Progenitor cell of endocrine pancreas (in vitro differentiated cells): ENCODE measurements at places on chromosomes 1 and 21. TPM values are rescaled to one million over a fixed set of nuclear protein-coding genes. Genes with fewer than 3 reads are reported as not detected.

The NPR1 gene
- 0.41 and 0.51 TPM in 2 replicates for total RNA-seq

The PLA2G2A gene
- total RNA-seq: 2.0 and 2.4 TPM in 2 replicates

The HSPA6 gene
- total RNA-seq: 0.16 TPM in 1 of 2 replicates, not detected in the other

The TIE1 gene
- 0.53 and 1.2 TPM in 2 replicates for total RNA-seq

The RGSL1 gene
- not detected in 2 replicates for total RNA-seq

- H3K4me1 ChIP-seq: no peaks in the 10 kb centered on the region
- DNase-seq: no peak
- H3K4me3 ChIP-seq: no peak overlapping the region
- no peak overlapping the region for H3K27ac ChIP-seq
These were observed 58.2 kb downstream of the FAF1 start for GRCh38 chr1:50901872-50902271.

- no peaks in the 10 kb centered on the region for H3K27me3 ChIP-seq
- no peak overlapping the region for H3K4me3 ChIP-seq
- peaks cover 15% of the 10 kb centered on the region for H3K36me3 ChIP-seq
- H3K27ac ChIP-seq: no peak overlapping the region
- peaks cover 10% of the 10 kb centered on the region for H3K4me1 ChIP-seq
- no peak for DNase-seq
These were observed 56.6 kb upstream of the GPR88 start for GRCh38 chr1:100481303-100481702.

GRCh38 chr1:3753656-3754454 lies 1.6 kb downstream of the CCDC27 start:
- no peak for DNase-seq
- no peak overlapping the region for H3K4me3 ChIP-seq
- peaks cover 5% of the 10 kb centered on the region for H3K4me1 ChIP-seq
- H3K27ac ChIP-seq: no peak overlapping the region
- H3K27me3 ChIP-seq: peaks cover 39% of the 10 kb centered on the region
- H3K36me3 ChIP-seq: no peaks in the 10 kb centered on the region

DNA sequence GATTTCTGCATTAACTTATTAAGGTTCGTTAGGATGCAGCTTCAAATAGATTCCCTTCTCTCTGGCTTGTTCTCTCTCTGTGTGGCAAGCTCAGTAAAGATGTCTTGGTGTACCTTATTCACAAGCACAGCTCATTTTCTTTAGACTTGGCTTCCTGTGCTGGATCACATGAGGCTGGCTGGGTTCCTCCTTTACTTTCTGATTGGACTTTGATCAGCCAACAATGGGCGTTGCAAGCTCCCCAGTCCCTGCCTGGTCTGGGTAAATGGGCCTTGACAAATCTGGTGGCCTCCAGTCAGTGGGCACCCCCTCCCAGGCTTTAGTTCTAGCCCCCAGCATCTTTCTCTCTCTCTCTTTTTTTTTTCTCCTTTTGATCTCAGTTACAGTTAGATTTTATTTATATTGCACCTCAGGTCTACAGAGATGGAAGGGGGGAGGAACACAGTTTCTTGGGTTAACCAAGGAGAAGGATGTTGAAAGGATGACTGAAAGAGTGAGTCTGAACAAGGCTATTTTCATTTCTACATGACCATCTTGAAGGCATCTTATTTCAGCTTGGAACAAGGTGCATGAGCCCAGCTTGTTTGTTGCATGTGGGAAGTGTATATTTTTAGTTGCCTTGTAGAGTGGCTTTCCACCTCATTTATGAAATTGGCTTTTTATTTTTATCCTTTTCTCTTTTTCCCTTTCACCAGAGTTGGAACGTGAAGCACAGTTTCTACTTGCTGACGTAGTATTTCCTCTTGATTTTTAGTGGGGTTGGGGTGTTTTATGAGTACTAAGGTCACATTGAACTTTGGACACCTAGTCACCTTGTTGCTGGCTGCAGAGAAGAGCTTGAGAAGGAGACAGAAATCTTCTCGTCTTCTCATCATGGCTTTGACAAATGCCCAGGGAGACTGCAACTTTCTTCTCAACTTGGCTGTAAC lies 77.1 kb downstream of the PBX1 start:
- H3K27ac ChIP-seq: peak overlapping the region; percentile 65
- DNase-seq: no peak

DNA sequence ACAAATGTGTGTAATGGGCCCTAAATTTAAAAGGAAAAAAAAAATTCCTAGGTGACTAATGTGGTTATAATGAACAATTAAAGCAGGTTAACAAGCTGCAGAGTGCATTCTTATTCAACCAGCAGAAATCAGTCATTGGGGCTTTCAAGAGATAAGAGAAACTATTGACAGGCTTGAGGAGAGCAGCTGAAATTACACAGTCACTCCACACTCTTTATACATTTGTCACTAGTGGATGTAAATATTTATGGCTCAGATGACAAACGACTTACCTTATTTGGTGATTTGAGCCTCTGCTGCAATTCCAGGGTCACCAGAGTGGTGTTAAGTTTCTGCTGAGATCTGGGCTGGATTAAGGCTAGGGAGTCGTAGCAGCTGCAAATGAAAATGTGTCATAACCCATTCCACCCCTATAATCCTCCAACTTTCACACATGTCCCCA lies 896.3 kb downstream of the TTLL7 start:
- peaks cover 32% of the 10 kb centered on the region for H3K4me1 ChIP-seq
- H3K36me3 ChIP-seq: no peaks in the 10 kb centered on the region
- H3K4me3 ChIP-seq: no peak overlapping the region

DNA sequence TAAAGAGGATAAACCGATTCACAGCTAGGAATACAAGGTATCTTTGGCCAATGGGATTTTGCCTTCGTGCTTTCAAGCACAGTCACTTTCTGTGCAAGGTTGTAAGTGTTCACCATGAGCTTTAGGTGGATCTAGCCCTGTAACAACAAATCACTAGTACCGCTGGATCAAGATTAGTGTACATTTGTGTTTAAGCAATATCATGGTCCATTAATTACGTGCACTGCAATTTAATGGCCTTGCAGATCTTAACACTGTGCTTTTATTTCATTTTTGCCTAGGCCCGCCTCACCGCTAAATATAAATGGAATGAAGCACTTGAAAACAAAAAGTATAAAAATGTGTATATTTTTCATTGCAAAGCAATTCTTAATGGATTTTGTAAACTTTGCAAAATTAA lies 461.1 kb downstream of the DSCAM start:
- no peak for DNase-seq
- no peaks in the 10 kb centered on the region for H3K36me3 ChIP-seq
- H3K27me3 ChIP-seq: no peaks in the 10 kb centered on the region
- no peak overlapping the region for H3K4me3 ChIP-seq
- no peak overlapping the region for H3K27ac ChIP-seq

- H3K4me1 ChIP-seq: no peaks in the 10 kb centered on the region
- no peak for DNase-seq
- no peak overlapping the region for H3K4me3 ChIP-seq
- peaks cover 8% of the 10 kb centered on the region for H3K27me3 ChIP-seq
- H3K36me3 ChIP-seq: no peaks in the 10 kb centered on the region
- no peak overlapping the region for H3K27ac ChIP-seq
These were observed 49.5 kb upstream of the KCNK2 start for GRCh38 chr1:215032911-215033526.

DNA sequence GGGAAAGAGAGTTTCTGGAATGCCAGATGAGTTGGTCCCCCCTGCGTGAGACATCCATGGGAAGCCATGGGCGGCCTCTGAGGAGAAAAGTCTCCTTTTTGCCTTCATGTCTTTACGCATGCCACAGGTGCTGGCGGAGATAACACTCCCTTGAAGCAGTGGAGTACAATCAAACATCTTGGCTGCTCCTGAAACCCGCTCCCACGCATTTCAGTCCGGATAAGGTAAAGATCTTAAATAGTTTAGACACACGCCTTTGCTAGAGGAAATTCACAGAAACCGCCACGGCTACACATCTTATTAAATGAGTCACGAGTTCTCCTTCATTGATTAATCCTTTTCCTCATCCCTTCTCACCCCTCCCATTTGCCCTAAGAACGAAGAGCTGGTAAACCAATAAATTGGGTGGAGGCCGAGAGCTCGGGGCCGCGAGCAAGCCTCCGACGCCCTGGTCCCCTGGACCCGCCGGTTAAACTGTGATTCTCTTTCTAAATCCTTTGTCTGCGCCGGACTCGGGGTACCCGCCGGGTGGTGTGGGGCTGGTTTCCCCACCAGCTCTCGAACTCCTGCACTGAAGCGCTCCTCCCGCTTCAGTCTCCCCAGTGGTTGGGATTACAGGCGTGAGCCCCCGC lies 6.6 kb upstream of the ZNF669 start:
- H3K36me3 ChIP-seq: peaks cover 4% of the 10 kb centered on the region
- peak overlapping the region; percentile 95 for H3K27ac ChIP-seq
- H3K4me3 ChIP-seq: peak overlapping the region; percentile 77
- no peak for DNase-seq

DNA sequence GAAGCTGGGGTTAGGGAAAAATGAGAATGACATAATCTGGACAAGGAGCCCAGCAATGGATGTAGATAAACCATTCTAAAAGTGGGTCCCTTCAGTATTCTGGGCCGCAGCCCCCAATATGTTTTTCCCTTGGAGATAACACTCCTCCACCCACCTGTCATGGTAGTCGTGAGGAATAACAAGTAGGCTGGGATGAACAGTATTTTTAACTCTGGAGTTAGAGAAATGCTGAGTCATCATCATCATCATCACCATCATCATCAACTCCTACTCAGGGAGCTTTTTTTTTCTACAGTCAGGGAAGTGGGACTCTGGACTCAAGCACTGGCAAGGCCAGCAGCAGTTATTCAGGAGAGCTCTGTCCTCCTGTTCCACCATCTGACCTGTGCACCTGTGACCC lies 12.8 kb downstream of the CADM3 start:
- no peaks in the 10 kb centered on the region for H3K27me3 ChIP-seq
- H3K4me3 ChIP-seq: no peak overlapping the region
- peaks cover 17% of the 10 kb centered on the region for H3K4me1 ChIP-seq
- no peak for DNase-seq
- H3K36me3 ChIP-seq: no peaks in the 10 kb centered on the region

DNA sequence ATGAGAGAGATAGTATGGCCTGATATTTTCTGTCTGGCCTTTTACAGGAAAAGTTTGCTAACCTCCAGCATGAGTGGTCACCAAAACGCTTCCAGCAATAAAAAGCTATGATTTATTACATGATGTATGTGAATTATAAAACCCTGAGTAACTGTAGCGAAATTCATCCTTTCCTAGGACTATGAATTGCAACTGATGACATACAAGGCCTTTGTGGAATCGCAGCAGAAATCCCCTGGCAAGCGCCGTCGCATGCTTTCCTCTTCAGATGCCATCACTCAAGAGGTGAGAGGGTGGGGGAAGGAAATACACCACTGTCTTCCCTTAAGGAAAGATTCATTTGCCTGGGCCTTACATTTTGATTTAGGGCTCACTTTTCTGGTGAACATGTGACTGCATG lies 117.9 kb downstream of the MACF1 start:
- no peak overlapping the region for H3K27ac ChIP-seq
- peaks cover 19% of the 10 kb centered on the region for H3K36me3 ChIP-seq
- H3K4me3 ChIP-seq: no peak overlapping the region
- no peaks in the 10 kb centered on the region for H3K4me1 ChIP-seq
- DNase-seq: no peak

- H3K27ac ChIP-seq: no peak overlapping the region
- H3K4me1 ChIP-seq: no peaks in the 10 kb centered on the region
- DNase-seq: no peak
- H3K4me3 ChIP-seq: no peak overlapping the region
- H3K27me3 ChIP-seq: no peaks in the 10 kb centered on the region
These were observed 799.5 kb downstream of the LTN1 start for GRCh38 chr21:28193189-28193588.

- no peak for DNase-seq
- peak overlapping the region; percentile 94 for H3K27ac ChIP-seq
- peaks cover 11% of the 10 kb centered on the region for H3K36me3 ChIP-seq
- H3K27me3 ChIP-seq: peaks cover 16% of the 10 kb centered on the region
These were observed 6.9 kb upstream of the EFNA3 start for GRCh38 chr1:155071701-155072100.

GRCh38 chr1:150615346-150616201 lies 13.8 kb downstream of the ENSA start:
- H3K27me3 ChIP-seq: no peaks in the 10 kb centered on the region
- no peak for DNase-seq
- no peak overlapping the region for H3K27ac ChIP-seq
- H3K4me3 ChIP-seq: no peak overlapping the region
- H3K4me1 ChIP-seq: peaks cover 5% of the 10 kb centered on the region

- no peak for DNase-seq
- no peak overlapping the region for H3K27ac ChIP-seq
- peaks cover 17% of the 10 kb centered on the region for H3K27me3 ChIP-seq
- H3K36me3 ChIP-seq: no peaks in the 10 kb centered on the region
- H3K4me3 ChIP-seq: no peak overlapping the region
These were observed 5.2 kb downstream of the IFI6 start for GRCh38 chr1:27666791-27667254.

- H3K27me3 ChIP-seq: peaks cover 10% of the 10 kb centered on the region
- no peaks in the 10 kb centered on the region for H3K4me1 ChIP-seq
- no peak overlapping the region for H3K4me3 ChIP-seq
- no peak for DNase-seq
- H3K27ac ChIP-seq: no peak overlapping the region
These were observed 75.7 kb upstream of the KCNJ15 start for GRCh38 chr21:38181096-38181495.

DNA sequence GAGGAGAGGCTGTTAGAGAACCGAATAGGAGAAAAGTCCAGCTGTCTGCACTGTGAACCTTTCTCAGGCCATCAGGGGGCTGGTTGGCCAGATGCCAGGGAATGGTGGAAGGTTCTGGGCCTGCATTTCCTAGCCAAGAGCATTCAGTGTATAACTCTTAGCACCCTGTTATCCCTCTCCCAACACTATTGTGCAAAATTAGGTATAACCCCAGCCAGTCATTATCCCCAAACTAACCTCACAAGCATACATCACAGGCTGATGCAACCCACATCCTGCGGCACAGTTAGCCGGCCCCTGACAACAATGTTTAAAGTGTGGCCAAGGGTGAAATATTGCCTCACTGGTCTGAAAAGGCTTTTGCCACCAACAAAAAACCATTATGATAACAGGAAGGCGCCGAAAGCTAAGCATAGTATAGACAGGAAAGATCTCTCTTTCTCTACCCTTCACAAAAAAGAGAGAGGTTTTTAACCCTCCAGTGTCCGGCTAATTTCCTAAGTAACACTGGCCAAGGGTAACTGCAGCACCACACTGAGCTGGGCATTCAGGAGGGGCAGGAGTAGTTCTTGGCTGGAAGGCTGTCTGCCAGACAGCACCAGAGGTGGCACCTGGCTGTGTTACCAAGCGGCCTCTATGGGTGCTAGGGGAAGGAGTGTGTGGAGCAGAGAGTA lies 77.3 kb upstream of the BCAR3 start:
- H3K4me3 ChIP-seq: no peak overlapping the region
- H3K27ac ChIP-seq: no peak overlapping the region
- H3K36me3 ChIP-seq: no peaks in the 10 kb centered on the region
- no peak for DNase-seq
- H3K4me1 ChIP-seq: no peaks in the 10 kb centered on the region
- peaks cover 21% of the 10 kb centered on the region for H3K27me3 ChIP-seq
